ENCODE measurements at places on chromosomes 7 and 10.

DNA sequence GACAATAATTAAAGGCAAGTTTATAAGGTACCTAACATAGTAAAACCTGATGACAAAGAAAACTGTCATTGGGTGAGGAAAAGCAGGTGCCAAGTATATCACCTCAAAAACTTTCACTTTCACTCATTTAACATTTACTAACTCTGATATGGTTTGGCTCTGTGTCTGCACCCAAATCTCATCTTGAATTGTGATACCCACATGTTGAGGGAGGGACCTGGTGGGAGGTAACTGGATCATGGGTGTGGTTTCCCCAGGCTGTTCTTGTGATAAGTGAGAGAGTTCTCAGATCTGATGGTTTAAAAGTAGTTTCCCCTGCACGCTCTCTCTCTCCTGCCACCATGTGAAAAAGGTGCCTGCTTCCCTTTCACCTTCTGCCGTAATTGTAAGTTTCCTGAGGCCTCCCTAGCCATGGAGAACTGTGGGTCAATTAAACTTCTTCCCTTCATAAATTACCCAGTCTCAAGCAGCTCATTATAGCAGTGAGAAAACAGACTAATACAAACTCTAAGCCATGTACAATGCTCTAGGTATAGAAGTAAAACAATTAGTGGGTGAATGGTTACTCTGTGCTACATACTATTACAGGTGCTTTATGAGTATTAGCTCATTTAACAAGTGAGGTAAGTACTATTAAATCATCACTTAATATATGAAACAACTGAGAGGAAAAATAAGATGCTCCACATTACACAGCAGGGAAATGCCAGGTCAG is 199.0 kb downstream of the CHCHD3 start:
- no peak for DNase-seq

DNA sequence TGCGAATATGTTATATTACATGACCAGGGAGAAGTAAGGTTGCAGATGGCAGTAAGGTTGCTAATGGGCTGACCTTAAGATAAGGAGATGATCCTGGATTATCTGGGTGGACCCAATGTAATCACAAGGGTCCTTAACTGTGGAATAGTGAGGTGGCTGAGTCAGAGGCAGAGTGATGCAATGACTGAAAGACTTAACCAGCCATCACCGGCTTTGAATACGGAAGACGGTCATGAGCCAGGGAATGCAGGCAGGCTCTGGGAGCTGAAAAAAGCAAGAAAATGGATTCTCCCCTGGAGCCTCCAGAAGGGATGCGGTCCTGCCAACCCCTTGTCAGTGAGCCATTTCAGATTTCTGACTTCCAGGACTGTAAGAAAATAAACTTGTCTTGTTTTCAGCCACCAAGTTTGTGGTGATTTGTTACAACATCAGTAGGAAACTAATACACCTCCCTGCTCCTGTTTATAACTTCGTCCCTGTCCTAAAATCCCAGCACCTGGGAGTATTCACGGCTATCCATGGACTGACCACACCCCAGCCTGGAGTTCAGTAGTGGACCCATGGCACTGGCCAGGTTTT is 4.6 kb upstream of the C10orf95 start:
- DNase-seq, result peak; percentile 93

DNA sequence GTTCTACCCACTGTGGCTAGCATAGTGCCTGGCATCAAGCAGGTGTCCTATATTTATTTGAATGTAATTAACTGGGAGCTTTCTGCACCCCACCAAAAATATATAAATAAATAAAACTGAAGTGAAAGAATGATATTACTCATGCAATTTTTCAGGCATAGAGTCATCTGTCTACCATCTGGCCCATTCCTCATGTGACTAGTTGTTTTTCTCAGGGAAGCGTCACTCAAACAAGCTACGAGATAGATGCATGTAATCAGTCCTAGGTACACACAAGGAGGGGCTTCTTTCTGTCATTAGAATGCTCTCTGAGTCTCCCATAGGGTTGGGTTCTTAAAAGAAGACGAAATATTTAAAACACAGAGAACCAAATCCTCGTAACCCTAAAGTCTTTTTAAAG is 255.5 kb upstream of the KMT2E start:
- DNase-seq, result peak; percentile 4

DNA sequence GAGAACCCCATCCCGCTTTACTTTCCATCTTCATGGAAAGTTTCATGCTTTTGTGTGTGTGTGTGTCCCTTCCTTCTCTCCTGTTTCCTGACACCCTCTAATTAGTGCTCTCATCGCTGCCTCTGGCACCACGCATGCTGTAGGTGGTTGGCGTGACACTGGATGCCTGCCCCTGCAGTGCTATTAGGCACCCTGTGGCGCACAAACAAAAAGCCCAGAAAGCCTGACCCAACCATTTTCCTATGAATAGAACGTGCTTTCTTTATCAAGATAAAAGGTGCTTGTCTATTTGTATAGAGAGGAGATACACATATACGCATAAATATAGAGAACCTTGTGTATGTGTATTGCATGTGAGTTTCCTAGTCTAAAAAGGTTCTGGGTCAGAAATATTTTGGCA is 120.8 kb upstream of the CDCA7L start:
- no peak for DNase-seq

DNA sequence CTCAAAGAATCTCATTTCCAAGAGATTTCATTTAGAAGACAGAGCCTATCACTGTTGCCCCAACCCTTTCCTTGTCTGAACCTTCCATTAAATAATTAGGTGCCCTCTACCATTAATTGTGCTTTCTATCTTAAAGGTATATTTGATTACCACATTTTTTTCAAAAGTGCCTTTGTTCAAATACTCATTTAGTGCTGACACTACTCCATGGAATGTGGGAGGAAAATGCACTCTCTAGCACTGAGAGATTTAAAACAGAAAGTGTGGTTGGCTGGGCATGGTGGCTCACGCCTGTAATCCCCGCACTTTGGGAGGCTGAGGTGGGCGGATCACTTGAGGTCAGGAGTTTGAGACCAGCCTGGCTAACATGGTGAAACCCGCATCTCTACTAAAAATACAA is 119.8 kb downstream of the CACNA2D1 start:
- DNase-seq, result peak; percentile 44

GRCh38 chr10:31947144-31947926 is 18.7 kb upstream of the ARHGAP12 start:
- peak; percentile 96 for DNase-seq

GRCh38 chr10:119466655-119467054 is 75.9 kb downstream of the RGS10 start:
- no peak for DNase-seq

DNA sequence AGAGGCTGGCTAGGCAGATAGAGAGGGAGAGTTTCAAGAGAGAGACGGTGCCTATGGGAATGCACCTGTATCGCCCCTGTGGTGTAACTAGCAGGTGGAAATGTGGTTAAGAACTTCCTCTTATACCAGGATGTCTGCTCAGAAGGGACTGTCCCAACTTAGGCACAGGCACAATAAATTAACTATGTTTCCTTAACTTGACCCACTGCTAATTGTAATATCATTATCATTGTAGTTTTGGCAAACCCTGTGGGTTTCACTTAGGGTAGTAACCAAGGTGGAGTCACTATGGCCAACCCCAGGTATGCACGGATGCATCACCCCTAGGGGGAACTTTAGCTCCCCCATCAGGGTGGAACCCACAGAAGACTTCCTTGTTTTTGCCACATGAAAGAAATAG is 455.7 kb downstream of the DGKB start:
- no peak for DNase-seq

GRCh38 chr10:8054494-8055407 is at the start of gene GATA3:
Gene GATA3, plus strand, starts transcription at chr10:8054688. Its CDS starts 968 bp downstream, at chr10:8055656.
- DNase-seq, result peak; percentile 39

DNA sequence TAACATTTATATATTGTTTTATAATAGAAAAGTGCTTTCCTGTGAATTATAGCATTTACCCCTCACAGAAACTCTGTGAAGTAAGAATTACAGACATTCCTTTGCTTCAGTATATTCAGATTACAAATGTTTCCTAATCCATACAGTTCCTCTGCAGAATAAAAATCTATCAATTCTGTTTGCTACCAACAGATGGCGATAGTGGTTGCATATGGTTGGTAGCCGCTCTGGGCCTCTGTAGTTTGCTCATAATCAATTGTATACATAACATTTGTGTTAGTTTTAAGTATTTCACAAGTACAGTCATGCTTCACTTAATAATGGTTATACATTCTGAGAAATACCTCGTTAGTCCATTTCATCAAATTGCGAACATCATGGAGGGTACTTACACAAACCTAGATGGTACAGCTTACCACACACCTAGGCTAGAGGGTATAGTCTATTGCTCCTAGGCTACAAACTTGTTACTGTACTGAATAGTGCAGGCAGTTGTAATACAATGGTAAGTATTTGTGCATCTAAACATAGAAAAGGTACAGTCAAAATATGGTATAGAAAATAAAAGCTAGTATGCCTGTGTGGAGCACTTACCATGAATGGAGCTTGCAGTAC is 94.4 kb upstream of the STEAP4 start:
- DNase-seq, result no peak

- DNase-seq, result no peak
Measured at GRCh38 chr7:50147951-50148808, 55.1 kb upstream of the ZPBP start.

Measured in iris pigment epithelial cell (primary cell).